ENCODE measurements at places on chromosomes 1 and 21.

DNA sequence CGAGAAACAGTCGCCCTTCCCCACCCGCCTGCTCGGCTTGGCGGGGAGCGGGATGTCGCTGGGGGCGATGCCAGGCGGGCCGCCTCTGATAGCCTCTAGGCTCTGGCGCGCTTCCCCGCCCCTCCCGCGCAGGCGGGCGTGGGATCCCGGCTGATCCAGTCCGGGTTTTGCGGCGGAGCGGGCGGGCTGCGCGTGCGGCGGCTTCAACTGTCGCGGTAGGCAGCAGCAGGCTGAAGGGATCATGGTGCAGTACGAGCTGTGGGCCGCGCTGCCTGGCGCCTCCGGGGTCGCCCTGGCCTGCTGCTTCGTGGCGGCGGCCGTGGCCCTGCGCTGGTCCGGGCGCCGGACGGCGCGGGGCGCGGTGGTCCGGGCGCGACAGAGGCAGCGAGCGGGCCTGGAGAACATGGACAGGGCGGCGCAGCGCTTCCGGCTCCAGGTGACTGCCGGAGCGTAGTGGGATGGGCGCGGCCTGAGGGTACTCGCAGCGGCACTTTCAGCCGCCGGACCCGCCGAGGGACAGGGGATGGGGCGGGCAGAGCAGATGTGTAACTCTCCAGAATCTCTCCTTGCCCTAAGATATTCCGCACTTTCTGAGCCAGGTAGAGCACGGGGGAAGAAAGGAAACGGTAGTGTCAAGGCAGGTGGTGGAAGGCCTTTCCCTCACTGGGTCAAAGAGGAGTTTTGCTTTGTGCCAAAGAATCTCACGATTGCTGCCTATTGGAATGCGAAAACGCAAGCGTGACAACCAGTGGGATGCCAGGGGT, at the start of gene FAAH:
Gene FAAH, plus strand, starts transcription at position 210 of the 764 bp plus-strand sequence. Its CDS starts 32 bp downstream, at position 242.
- DNase-seq = no peak

DNA sequence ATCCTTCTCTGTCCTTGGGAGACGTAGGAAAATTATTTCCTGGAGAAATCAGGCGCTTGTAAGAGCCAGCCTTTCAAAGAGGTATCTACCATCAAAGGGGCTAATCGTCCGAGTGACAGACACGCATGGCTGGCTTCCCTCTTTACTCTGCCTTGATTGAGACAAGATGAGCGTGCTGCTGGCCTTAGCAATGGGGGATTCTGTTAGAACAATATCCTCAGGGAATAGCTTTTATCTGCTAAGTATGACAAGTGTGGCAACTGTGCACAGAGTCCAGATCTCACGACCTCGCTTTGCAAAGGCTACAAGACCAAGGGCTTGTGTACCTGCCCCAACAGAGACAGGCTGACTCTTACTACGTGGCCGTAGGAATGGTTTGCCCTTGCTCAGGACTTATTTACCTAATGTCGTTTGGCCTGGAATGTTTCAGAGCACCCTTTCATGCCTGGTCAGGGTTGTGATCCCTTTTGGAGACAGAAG, 417.1 kb downstream of the KIF26B start:
- no peak for DNase-seq

- no peak for DNase-seq
Measured at GRCh38 chr1:4046836-4047461, 146.9 kb upstream of the C1orf174 start.

DNA sequence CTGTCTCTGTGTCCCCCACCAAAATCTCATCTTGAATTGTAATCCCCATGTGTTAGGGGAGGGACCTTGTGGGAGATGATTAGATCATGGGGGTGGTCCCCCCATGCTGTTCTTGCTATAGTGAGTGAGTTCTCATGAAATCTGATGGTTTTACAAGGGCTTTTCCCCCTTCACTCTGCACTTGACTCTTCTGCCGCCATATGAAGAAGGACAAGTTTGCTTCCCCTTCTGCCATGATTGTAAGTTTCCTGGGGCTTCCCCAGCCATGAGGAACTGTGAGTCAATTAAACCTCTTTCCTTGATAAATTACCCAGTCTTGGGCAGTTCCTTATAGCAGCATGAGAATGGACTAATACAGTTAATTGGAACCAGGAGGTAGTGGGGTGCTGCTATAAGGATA, 137.1 kb upstream of the RAB4A start:
- DNase-seq = no peak

- DNase-seq = no peak
Measured at GRCh38 chr1:166902279-166902678, 26.2 kb upstream of the TADA1 start.

DNA sequence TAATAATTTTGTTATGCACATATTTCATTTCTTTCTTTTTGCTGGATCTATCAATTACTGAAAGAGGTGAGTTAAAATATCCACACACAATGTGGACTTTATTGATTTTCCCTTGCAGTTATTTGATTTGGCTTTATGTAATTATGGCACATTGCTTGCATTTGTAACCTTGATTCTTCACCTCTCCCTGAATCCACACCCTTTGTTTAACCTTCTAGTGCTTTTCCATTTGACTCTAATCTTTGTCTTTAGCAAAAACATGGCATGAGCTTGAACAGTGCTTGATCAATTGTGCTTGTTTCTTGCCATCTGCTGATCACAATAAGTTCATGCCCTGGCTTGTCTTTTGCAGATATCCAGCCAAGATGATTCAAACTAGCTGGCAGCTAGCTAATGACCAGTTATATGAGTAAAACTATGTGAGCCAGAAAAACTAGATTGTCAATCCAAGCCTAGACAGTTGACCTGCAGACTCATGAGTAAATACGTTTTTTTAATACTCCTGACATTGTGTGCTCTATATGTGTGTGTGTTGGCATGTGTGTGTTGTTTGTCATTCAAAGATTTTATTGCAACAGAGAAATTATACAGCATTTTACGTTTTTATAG, 899.2 kb downstream of the NCAM2 start:
- peak; percentile 83 for DNase-seq

GRCh38 chr1:16078925-16079656, 5.6 kb upstream of the FAM131C start:
- DNase-seq = peak; percentile 80

DNA sequence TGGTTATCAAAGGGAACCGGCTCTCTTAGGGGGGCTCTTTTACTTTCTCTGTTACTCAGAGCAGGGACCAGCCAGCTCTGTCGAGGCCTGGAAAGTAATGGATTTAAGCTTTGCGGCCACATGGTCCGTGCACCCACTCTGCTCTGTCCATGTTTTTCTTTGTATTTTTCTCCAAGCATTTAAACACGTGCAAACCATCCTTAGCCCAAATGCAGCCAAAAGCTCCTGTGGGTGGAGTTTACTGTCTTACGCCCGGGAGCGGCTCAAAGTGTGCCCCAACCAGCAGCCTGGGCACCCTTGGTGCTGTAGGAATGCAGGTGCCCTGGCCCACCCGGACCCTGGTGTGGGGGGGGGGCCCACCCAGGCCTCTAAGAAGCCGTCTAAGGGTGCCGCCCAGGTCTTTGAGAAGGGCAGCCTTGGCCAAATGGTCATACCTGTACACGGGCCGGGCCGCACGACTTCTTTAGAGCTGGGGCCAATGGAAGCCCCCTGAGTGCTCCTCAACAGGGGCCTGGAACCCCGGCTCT, 29.2 kb upstream of the POFUT2 start:
- no peak for DNase-seq

DNA sequence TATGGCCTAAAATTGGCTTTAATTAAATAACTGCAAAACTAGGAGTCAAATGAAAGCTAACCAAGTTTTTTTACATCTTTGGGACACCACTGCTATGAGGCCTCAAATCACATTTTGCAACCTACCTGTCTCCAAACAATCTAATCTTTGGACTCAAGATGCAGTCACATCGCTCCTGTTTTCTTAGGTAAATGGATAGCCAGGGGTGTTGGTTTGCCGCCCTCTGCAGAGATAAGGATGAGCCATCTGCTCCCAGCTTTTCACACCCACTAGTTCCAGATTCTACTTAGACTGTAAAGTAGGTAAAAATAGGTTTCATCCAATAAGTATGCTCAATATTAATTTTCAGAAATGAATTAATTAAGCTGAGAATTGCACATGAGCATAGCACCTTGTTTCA, 456.5 kb downstream of the KIF26B start:
- no peak for DNase-seq

- no peak for DNase-seq
Measured at GRCh38 chr1:172134087-172134731, 286.3 kb upstream of the C1orf105 start.

DNA sequence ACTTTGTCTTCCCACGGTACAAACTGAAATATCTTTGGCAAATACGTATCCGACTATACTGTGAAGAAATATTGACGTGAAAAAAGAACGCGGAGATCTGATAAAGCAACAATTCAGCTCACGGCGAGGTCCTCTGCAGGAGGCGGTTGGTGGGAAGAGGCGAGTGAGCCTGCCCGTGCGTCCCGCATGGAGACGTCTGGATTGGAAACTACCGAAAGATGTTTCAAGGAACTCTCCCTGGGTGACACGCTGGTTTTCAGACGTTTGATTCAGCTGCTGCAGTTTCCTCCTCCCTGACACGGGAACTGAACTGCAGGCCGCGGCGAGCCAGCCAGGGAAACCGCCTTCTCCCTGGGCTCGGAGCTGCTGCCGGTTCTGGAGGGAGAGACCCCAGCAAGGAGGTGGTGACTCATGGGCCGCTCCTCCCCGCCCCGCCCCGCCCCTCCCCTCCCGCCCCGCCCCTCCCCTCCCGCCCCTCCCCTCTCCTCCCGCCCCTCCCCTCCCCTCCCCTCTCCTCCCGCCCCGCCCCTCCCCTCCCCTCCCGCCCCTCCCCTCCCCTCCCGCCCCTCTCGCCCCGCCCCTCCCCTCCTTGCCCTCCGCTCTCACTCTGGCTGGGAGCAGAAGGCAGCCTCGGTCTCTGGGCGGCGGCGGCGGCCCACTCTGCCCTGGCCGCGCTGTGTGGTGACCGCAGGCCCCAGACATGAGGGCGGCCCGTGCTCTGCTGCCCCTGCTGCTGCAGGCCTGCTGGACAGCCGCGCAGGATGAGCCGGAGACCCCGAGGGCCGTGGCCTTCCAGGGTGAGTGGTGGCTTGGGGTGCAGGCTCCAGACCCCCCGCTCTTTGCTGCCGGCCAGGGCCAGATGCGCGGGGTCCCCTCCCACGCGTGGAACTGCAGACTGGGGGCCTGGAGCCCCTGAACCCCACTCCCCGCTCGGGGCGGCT, at the start of gene COL6A1:
Gene COL6A1, plus strand, starts transcription at position 620 of the 941 bp plus-strand sequence. Its CDS starts 81 bp downstream, at position 701.
- DNase-seq = peak; percentile 63

DNA sequence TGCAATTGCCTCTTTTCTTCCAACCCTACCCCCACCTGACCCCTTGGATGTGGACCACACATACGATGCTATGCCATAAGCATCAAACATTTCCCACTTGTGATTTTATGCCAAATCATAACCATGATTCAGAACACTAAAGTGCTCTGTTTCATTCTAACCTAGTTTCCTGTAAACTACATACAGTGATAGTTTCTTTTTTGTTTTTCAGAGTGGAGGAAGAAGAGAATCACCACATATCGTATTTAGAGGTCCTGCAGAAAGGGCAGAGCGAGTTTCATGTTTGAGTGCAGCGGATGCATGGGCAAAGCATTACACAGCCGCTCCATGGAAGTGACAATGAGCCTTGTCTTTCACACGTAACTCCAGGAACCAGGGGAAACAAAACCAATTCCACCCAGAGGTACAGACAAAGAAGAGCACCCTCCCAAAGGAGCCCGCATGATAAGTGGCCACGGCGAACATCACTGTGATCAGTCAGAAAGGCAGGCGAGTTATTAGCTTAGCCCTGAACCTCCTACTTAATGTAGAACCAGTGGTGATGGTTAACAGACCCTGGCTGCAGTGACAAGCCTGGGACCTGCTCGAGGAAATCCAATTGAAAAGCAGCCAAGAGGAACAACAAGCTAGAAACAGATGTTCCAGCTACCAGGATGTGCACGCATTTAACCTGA, 64.0 kb upstream of the ZNF281 start:
- no peak for DNase-seq

DNA sequence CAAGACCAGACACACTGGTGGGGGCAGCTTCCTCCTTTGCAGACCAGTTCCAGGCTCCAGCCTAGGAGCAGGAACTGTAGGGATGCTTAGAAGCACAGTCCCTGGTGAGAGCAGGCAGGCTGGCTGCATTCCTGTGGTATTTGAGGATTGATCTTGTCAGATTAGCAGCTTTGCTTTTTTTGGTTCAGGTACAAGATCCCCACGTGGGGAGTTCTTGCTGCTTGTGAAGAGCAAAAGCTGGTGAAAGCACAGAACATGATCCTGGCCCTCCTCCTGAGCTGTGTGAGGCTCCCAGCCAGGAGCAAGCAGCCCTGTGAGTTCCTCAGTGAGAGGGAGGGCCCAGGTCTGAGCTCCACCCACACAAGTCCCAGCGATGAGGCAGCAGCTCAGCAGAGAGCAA, 75.3 kb upstream of the ARTN start:
- DNase-seq = peak; percentile 62

DNA sequence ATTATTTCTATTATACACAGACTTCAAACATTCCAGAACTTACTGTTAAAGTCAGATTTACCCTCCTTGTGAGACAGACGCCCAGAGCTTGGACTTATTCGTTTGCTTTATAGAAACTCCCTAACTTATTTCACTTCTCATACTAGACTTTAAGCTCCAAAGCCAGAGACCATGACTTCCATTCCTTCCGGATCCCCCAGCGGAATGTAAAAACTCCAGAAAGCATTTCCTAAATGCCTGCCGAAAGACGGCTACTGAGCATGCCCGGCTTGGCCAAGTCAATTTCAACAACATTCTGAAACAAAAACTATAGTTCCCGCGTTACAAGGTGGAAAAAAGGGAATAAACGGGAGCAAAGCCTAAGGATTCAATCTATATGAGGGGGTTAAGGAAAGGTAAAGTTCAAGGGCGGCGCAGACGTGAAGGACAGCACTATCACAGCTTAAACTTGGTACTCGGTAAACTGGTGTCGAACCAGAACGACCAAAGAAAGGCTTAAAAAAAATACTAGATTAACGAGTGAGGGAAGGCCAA, 1.1 kb downstream of the USP48 start:
- no peak for DNase-seq
